ENCODE measurements at places on chromosomes 1 and 21. TPM values are rescaled to one million over a fixed set of nuclear protein-coding genes. Genes with fewer than 3 reads are reported as not detected.

DNA sequence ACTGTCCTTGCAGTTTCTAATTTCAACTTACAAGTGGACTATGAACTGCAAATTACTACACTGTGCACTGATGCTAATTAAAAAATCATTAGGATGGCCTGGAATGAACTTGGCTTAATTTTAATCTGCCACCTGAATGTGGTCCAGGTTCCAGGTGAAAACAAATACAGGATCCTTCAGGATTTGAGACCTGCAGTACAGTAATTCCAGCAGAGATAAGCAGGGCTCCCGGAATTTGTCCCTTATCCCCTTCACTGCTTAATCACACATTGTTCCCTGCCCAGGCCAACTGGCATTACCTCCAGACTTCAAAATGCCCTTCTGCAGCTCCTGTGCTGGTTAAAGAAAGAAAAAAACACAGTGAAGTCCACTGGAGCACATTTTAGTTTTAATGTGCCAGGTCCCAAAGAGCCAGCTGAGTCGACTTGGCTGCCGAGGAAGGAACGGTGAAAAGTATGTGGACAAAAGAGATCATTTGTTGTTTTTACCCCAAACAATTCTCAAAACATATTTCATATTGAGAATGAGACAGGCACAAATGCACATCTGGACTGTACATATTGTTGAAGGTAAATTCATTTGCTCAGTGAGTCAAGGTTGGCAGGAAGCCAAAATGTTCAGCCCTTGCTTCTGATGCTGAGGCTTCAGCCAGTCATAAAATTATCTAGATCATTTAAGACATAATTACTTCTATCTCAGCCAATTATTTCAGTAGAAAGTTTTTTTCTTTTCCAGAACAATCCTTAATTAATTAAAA is 28.3 kb downstream of the DEGS1 start:
- peaks cover 2% of the 10 kb centered on the region for H3K4me1 ChIP-seq
- no peak for DNase-seq
- H3K27ac ChIP-seq = no peak overlapping the region
- H3K4me3 ChIP-seq = no peak overlapping the region
- no peaks in the 10 kb centered on the region for H3K36me3 ChIP-seq

DNA sequence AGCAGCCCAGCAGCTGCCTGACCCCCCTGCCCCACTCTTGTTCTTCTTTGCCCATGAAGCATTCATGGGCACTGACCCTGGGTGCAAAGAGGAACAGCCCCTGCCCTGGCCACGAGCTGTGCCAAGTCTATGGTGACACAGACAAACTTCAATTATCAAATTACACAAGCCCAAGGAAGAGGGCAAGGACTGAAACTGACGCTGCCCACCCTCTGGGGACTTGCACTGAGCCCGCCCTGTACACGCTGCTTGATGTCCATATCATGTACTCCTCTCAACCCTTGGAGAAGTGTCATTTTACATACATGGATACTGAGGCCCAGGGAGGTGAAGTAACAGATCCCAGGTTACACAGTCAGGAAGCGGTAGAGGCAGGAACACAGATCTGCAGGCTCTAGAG is 32.1 kb downstream of the NKAIN1 start:
- H3K27me3 ChIP-seq = no peaks in the 10 kb centered on the region
- DNase-seq = no peak
- H3K27ac ChIP-seq = no peak overlapping the region

DNA sequence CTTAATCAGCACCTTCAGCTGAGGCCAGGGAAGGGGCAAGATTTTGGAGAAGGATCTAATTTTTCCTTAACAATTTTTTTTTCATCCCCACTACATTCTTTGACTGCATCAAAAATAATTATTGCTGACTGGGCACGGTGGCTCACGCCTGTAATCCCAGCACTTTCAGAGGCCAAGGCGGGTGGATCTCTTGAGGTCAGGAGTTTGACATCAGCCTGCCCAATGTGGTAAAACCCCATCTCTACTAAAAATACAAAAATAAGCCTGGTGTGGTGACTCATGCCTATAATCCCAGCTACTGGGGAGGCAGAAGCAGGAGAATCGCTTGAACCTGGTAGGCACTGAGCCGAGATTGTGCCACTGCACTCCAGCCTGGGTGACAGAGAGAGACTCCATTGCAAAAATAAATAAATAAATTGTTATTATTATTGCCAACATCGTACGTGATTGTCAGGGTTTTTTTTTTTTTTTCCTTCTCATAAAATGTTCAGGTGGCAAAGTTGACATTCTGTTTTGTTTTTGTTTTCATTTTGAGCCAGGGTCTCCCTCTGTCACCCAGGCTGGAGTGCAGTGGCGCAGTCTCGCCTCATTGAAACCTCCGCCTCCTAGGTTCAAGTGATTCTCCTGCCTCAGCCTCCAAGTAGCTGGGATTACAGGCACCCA is 37.3 kb upstream of the MORC3 start:
- no peaks in the 10 kb centered on the region for H3K27me3 ChIP-seq
- peaks cover 3% of the 10 kb centered on the region for H3K4me1 ChIP-seq
- no peaks in the 10 kb centered on the region for H3K36me3 ChIP-seq

- no peaks in the 10 kb centered on the region for H3K4me1 ChIP-seq
- no peak overlapping the region for H3K4me3 ChIP-seq
- no peak for DNase-seq
Observed at GRCh38 chr1:173139706-173140105, 67.4 kb downstream of the TNFSF4 start.

DNA sequence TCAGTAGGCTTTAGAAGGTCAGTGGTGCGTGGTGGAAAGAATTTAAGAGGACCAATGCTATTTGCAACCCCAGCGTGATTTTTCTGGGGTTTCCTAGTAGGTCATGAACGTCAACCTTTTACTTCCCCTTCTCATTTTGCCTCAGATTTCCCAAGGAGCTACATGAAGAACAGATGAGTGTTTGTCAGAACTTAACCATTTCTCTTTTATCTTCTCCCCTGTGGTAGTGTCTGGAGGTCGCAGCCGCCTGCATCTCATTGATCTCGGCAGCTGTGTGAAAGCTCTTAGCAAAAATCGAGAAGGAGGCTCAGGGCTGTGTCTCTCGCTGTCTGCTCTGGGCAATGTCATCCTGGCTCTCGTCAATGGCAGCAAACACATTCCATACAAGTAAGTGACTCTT is 491.1 kb downstream of the KIF26B start:
- no peaks in the 10 kb centered on the region for H3K36me3 ChIP-seq
- no peaks in the 10 kb centered on the region for H3K4me1 ChIP-seq
- H3K27me3 ChIP-seq = no peaks in the 10 kb centered on the region
- no peak for DNase-seq

- H3K27ac ChIP-seq = no peak overlapping the region
- no peak for DNase-seq
- H3K4me1 ChIP-seq = peaks cover 11% of the 10 kb centered on the region
Observed at GRCh38 chr1:59704716-59705115, 110.0 kb upstream of the HOOK1 start.

HOOK1 gene
- total RNA-seq = 1.3 TPM

BCAN gene
- not detected for total RNA-seq
